Activated CD4-positive, alpha-beta T cell treated with anti-CD3 and anti-CD28 coated beads for 36 hours (primary cell): ENCODE measurements at places on chromosomes 11 and 22.
A peak's percentile ranks its signal among the peaks of the same experiment; 100 is the strongest.

DNA sequence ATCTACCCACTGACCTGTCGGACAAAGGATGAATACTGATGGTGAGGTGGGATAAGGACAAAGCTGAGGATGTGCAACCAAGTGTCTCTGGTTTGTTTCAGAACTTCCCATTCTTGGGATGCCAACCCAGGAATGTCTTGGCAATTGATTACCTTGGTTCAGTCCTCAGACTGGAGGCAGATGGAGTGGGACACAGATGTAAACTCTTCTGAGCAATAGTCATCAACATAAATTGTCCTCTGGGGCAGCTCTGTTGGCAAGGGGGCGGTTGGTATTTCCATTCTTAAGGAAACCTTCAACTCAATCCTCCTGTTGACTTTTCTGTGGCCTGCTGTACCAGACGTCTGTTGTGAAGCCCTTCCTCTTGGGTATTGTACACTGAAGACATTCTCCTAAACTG is 6.8 kb downstream of the ABTB2 start:
- no peak for DNase-seq

DNA sequence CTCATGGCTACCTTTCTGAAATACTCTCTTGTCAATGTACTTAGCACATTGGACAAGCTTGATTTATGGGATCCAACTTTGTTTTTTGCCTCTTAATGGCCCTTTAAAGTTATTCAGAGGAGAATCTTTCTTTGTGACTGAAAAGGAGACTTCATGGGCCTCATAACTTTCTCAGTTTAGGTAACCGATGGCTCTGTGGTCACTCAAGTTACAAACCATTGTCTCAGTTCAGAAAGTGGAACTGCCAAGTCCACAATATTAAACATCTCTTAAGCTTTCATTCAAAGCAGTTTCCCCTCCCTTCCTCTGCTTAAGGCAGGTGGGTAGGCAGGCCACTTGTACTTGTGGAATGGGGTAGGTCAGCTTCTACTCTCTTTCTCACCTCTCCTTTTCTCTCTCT is 12.3 kb upstream of the ARL14EP start:
- no peak for DNase-seq

DNA sequence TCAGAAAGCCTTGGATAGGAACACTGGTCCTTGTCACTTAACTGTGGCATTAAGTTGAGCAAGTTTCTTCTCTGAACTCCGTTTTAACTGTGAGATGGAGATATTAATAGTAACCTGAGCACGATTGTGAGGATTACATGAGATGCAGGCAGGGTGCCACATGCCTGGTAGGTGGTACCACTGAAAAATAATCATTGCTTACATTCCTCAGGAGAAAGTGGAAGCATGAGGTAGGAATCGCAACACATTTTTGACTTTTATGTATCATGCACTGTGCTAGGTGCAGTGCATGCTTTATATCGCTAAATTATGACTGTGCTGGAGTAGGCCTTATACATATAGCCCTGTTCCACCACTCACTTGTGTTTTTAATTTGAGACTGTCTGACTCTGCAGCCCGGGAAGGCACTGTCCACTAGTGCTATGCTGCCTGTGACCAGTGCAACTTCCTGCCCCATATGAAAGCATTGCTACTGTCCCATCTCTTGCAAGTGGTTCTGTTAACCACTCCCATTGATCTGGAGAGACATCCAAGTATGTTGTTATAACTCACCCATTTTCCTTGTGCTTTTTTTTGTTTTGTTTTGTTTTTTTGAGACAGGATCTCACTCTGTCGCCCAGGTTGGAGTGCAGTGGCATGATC is 1.0 kb downstream of the UQCR10 start:
- no peak for DNase-seq

DNA sequence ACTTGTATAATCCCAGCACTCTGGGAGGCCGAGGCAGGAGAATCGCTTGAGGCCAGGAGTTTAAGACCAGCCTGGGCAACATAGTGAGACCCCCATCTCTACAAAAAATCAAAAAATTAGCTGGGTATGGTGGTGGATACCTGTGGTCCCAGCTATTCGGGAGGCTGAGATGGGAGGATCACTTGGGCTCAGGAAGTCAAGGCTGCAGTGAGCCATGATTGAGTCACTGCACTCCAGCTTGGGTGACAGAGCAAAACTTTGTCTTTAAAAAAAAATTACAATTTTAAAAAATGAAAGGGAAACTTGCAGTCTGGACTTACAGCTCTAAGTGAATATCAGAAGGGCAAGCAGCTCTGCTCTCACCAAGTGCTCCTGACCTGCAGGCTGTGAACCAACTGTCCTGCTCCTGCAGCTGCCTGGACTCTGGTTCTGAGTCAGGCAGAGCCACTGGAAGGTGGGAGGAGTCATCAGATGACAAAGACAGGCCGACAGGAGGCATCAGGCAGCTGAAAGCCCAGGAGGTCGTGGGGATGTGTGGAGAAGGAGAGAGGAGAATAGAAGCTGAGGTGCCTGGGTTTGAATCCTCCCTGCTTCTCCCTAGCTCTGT is 9.6 kb downstream of the SMTNL1 start:
- peak; percentile 35 for DNase-seq

DNA sequence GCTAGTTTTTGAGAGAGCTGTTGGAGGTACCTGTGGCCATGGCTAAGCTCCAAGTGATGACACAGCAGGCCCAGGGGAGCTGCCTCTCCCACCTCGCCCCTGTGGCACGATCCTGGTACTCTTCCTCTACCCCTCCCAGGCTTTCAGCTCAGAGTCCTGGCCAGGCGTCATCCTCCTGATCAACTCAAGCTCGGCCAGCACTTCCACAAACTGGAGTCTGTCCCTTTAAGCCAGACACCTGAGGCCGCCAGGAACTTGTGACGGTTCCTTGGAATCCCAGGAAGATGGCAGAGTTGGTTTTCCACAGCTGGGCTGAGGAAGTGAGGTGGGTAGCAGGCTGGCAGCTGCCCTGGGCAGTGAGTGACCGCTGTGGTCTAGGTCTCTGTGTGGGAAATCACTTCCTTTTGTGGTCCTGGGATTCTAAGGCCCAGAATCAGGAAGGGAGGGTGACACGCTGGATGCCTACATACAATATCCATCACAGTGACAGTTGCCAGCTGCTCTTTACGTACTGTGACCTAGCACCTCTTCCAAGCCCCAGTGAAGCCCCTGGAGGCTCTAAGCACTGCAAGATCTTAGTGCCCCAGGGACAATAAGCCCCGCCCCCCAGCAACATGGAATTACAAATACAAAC is 3.2 kb upstream of the CST6 start:
- DNase-seq: no peak

DNA sequence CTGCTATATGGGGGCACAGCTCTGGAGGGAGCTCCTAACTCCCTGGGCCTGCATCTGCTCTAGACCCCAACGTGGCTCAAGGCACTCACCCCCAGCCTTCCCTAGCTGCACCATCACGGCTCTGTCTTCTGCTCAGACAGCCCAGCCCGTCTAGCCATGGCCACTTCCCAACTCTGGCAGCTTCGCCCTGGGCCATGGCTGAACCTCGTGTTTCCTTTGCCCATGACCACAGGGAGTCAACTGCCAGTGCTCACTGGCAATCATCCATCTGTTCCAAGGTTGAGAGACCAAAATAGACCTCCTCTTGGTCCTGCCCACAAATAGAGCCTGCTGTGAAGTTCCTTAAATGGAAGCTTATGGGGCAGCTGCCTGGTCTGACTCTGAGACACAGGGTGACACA is 5.4 kb downstream of the LMO1 start:
- DNase-seq: no peak

DNA sequence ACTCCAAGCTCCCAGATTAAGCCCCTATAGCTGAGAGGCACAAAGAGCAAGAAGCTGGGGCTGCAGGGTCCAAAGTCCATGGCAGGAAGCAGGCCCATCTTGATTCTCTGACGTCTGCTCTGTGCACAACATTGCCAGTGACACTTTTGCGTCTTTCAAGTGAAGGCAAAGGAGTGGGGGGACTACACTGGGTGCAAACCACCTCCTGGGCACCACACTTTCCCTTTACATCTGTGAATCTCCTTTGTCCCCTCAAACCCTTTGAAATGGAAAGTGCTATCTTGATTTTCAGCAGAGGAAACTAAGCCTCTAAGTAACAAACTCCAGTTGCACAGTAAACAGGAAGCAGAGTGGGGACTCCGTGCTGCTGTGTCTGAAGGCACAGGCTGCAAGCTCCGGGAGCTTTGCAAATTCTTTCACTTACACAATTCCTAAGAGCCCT is 428.0 kb downstream of the LARGE1 start:
- DNase-seq: no peak

DNA sequence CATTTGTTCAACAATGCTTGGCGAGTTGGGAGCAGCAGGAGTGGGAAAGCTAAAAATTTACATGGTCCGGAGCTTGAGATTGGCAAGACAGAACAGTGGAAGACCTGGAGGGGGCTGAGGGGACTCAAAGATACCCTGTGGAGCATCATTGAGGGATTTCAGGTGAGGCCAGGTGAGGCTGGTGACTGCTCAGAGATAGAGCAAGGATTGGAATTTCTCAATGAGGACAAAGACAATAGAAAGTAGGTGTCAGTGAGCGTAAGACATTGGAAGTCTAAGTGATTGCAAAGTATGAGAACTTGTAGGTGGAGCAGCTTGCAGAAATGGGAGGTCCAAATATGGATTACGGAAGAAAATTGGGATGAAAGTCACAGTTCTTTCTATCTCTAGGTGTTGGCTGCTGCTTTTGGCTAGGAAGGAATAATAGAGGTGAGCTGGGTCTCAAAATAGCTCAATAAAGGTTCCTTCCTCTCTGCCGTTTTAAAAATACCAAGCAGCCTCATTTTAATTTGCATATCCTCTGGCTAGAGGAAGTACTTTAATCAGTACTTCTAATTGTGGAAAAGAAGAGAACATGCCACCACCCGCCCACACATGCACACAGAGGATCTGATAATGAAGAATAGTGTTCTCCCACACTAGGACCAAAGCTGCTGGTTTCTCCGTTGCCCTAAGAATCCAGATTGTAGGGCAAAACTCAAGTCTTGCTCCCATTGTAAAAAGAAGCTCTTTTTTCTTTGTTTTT is 41.8 kb upstream of the SORL1-AS1 start:
- peak; percentile 68 for DNase-seq

DNA sequence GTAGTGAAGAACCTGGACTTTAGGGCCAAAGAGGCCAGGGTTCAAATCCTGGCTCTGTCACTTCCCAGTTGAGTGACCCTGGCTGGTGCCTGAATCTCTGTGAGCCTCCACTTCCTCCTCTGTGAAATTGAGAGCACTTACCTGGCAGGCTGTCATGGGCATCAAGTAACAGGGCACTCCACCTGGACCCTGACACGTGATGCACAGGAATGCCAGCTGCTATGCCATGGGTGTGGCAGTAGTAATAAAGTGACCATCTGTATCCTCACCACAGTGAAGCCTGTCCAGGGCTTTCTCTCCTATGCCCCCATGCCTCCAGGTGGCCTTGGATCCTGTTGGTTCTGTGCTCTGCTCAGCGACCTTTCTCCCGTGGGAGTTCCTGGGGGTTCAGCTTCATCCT is 29.8 kb upstream of the PPP6R3 start:
- no peak for DNase-seq

DNA sequence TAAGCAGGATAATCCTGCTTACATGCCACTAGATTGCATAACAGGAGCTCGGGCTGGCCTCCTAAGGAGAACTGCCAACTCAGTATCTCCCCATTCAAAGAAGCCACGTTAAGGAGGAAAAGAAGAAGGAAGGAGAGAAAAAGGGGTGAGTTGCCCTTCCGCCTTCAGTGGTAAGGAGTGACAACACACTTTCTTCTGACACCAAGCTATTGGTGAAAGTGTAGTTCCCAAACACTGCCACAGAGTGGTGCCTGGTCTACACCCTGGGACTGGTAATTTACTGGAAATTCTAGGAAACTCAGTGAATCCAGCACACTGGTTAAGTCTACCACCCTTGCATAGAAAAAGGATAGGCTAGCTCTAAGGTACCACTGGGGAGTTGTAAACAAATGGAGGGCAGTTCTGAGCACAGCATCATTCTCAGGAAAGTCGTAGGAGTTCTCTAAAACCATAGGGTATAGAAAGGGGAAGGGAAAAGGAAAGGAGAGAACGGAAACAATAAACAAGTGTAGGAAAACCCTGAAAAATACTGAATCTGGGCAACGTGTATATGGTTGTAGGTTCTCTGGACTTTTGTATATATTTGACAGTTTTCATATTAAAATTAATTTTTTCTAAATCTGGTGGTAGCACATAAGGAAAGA is 58.2 kb downstream of the RRAS2 start:
- peak; percentile 66 for DNase-seq

DNA sequence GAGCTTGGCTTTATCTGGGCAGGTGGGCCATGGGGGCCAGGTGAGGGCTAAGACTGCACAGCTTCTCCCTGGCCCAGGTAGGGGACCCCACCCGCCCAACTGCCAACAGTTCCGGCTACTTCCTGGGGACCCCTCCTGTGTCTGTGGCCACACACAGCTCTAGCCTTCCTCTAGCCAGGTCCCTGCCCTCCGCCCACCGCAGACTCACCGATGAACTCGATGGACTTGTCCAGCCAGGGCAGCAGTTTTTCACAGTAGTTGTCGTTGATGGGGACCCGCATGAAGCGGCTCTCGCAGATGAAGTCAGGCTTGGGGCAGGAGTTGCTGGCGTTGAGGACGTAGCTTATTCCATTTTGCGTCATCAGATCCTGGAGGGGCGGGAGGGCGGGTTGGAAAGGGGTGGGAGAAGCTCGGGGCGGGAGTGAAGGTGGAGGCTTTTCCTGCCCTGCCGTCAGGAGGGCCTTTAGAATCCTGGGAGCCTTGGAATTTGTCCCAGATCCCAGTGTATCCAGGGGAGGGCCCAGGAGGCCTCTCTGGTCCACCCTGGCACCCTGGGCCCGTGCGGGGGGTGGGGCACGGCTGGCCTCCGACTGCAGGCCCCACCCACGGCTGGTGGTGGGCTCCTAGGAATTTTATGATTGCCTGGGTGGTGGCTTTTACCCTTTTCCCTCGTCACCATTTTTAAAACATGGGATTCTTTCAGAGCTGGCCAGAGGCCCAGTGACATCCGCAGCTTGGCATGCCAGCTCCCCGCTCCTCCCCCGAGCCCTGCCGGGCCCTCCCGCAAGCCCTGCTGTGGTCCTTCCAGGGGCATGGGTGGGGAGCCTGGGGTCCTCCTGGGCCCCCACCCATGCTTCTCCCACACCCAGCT is 13.9 kb downstream of the DUSP8 start:
- DNase-seq: no peak

- no peak for DNase-seq
Measured at GRCh38 chr11:134755535-134755934, 343.5 kb upstream of the B3GAT1 start.

DNA sequence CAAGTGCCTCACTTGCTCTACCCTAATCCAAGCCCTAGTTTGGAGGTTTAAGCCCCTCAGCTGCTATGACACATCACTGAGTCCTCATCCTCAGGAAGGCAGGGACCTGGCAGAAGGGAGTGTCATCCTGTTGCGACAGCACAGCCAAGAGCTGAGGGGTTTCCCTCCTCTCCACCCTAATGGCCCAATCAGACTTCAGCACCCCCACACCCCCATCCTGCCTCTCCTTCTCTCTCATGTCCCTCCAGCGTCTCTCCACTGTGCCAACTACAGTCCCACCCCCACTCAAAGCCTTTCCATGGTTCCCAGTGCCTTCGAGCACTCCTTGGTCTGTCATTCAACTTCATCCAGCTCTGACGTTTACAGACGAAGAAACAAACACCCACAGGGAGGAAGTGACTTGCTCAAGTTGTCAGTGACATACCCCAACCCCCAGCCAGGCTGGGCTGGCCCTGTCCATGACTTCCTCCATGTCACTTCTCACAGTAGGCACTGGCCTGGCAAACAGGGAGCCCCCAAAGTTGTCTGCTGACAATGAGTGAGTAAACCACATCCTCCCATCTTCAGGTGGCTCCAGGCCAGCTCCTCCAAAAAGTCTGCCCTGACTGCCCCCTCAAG is 15.6 kb downstream of the ARAP1 start:
- peak; percentile 84 for DNase-seq
